CD4-positive, alpha-beta T cell treated with Interleukin-4 for 1 hour (primary cell): ENCODE measurements at places on chromosomes 6 and 20.

DNA sequence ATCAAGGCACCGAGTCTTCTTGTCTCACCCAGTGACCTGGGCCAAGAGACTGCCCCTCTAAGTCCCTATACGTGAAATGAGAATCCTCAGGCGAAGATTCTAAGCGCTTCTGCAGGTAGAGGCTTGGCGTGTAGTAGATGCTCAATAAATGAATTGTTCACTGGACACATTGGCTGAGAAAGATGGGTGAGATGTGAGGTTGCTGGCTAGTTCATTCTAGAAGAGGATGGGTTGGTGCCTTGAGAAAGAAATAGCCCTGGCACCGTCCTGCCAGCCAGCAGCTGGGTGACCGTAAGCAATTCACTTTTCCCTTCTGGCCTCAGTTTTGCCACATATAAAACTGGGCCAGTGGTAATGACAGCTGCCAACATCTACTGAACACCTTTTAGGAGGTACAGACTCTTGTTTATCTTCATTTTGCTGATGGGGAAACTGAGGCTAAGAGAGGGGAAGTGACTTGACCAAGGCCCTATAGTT is 1.4 kb downstream of the SRC start:
- DNase-seq, result no peak

- DNase-seq, result peak; percentile 34
Measured at GRCh38 chr6:26025047-26025893, 62.0 kb upstream of the HFE start.

DNA sequence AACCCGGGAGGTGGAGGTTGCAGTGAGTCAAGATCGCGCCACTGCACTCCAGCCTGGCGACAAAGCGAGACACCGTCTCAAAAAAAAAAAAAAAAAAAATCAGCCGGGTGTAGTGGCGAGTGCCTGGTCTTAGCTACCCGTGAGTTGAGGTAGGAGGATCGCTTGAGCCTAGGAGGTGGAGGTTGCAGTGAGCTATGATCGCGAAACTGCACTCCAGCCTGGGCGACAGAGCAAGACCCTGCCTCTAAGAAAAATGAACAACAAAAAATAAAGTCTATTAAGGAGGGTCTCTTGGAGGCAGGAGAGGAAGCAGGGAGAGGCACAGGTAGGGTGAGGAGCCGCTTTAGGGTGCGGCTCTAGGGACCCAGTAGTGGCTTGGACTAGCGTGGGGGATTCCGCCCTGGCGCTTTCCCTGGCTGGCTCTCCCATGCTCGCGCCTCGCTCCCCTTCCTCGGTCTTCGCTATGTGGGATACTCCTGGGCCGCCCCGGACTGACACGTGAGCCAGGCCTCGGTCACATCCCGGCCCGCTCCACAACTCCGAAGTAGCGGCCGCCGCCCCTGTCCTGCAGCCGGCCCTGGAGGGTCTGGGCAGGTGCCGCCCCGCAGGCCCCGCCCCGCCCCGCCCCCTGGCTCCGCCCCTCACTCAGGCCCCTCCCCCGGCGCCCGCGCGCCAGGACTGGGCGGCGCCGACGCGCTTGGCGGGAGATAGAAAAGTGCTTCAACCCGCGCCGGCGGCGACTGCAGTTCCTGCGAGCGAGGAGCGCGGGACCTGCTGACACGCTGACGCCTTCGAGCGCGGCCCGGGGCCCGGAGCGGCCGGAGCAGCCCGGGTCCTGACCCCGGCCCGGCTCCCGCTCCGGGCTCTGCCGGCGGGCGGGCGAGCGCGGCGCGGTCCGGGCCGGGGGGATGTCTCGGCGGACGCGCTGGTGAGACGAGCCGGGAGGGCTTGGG is at the start of gene MYBL2:
Gene MYBL2 (plus strand): TSS at position 739 of the 953 bp plus-strand sequence. CDS start 170 bp downstream, at position 909.
- DNase-seq, result peak; percentile 73

- DNase-seq, result no peak
Measured at GRCh38 chr6:107684996-107685395, 139.1 kb downstream of the SCML4 start.

- no peak for DNase-seq
Measured at GRCh38 chr6:75752365-75752764, 3.3 kb downstream of the MYO6 start.
